Omental fat pad (tissue), 4 donors: ENCODE measurements at places on chromosomes 2 and 18.
A peak's percentile ranks its signal among the peaks of the same experiment; 100 is the strongest.

GRCh38 chr18:35749701-35750100 lies 168.2 kb downstream of the GALNT1 start:
- DNase-seq: no peak

- no peak for DNase-seq
Measured at GRCh38 chr2:144281476-144281875, 238.4 kb downstream of the ZEB2 start.

- no peak for DNase-seq
Measured at GRCh38 chr2:40213071-40213470, 238.8 kb downstream of the SLC8A1 start.

- DNase-seq: no peak
Measured at GRCh38 chr2:195458936-195459335, 198.1 kb upstream of the SLC39A10 start.

- no peak for DNase-seq
Measured at GRCh38 chr2:231449503-231450054, 14.7 kb downstream of the NCL start.

DNA sequence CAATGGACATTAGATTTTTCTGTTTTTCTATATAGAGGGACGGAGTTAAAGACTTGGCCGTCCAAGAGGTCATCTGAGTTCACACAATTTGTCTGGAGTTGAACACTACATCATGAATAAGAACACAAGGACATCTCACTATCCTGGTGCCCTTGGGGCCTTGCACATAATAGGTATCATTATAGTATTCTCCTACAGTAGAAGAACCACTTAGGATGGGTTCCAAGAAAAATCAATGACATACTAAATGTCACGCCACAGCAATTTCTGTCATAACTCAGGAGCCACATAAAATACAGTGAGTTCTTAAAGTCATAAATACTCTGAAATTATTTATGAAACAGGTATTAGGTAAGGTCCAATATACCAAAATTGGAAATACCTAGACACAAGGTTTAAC lies 154.4 kb downstream of the NCKAP5 start:
- DNase-seq: no peak

- DNase-seq: no peak
Measured at GRCh38 chr18:519019-519879, 18.7 kb upstream of the COLEC12 start.

DNA sequence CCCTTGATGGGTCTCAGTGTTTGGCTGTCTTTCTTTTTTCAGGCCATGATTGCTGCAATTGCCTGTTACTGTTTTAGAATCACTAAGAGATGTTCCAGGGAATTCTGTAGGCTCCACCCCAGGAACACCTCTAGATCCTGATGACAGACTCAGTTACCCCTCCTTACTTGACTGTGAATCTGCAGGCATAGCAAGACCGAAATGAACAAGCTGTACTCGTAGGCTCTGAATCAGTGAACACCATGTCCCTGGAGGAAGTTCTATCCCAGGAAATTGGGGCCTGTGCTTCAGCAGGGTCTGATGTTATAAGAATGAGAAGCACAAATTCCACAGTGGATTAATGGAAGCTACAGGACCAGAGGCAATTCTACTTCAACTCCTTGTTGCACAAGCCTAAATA lies 148.6 kb downstream of the COPS8 start:
- no peak for DNase-seq

- no peak for DNase-seq
Measured at GRCh38 chr2:43454791-43455190, 141.0 kb downstream of the THADA start.

DNA sequence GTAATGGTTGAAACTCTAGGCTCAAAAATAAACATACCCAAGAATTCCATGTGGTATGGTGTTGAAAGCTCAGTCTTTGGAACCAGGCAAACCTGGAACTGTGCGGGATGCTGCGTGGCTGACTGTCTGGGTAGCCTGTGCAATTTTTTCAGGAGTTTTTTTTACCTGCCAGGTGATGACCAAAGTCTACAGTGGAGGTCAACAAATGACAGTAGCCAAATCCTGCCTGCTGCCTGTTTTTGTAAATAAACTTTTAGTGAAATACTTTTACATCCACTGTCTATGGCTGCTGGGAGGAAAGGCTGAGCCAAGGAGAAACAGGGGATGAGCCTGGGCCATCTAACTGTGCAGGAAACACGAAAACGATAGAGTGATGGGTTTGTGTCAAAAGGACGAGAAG lies 240.6 kb downstream of the PIEZO2 start:
- DNase-seq: no peak

DNA sequence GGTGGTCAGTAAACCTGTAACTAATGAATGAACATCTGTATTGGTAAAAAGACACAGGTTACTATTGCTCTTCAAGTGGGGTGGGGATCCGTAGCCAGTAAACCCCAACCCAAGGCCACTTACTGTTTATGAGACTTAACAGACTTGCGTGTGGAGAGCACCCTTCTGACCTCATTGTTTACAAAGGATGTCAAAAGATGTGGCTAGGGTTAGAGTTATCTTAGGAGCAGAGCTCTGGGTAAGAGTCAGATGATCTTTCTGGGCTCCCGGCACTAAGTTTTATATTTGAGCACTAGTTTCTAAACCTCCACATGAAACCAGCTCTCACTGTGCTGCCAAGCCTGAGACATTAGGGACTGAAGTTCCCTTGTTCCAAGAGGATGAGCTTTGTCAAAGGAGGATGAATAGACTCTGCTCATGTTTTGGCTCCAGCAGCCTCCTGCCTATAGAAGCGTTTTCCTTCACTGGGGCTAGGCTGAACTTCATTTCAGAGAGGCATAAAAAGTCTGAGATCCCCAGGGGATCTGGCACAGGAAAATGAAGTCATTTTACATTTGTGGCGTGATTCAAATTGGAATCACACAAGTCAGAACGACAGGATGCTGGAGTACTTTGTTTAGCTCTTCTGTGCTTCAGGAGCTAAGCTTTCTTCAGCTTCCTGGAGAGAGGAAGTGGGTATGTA lies 403.1 kb upstream of the TRIB2 start:
- no peak for DNase-seq

GRCh38 chr2:124248386-124248785 lies 223.3 kb downstream of the CNTNAP5 start:
- DNase-seq: no peak

DNA sequence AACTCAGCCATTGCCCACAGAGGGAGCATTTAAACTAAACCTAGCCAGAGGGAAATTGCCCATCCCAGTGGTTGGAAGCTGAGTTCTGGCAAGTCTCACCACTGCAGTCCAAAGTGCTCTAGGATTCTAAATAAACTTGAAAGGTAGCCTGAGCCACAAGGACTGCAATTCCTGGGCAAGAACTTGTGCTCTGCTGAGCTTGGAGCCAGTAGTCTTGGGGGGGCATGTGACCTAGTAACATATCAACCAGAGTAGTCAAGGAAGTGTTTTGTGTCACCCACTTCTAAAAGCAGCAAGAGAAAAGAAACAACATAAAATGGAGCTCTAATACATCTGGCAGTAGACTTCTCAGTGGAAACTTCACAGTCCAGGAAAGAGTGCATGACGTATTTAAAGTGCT lies 167.0 kb downstream of the PTH2R start:
- DNase-seq: no peak

DNA sequence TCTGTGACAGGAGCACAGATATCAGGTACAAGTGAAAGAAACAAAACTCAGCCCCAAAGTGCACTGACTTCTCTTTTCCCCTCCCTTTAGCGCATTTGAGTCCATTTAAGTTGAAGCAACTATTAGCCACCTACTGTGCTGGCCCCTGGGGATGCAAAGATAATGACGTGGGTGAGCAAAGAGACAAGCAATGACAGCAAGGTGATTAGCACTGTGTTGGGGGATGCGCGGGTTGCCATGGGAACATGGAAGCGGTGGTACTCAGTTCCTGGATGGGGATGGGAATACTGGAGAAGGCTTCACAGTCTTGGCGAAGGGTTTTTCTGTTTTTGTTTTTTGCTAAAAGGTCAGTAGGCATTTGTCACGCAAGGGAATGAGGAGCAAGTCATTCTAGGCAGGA lies 205.8 kb downstream of the LDLRAD4 start:
- DNase-seq: no peak

- DNase-seq: no peak
Measured at GRCh38 chr2:176584333-176584732, 315.1 kb downstream of the MTX2 start.

- DNase-seq: no peak
Measured at GRCh38 chr2:53362934-53363333, 404.7 kb upstream of the CHAC2 start.

DNA sequence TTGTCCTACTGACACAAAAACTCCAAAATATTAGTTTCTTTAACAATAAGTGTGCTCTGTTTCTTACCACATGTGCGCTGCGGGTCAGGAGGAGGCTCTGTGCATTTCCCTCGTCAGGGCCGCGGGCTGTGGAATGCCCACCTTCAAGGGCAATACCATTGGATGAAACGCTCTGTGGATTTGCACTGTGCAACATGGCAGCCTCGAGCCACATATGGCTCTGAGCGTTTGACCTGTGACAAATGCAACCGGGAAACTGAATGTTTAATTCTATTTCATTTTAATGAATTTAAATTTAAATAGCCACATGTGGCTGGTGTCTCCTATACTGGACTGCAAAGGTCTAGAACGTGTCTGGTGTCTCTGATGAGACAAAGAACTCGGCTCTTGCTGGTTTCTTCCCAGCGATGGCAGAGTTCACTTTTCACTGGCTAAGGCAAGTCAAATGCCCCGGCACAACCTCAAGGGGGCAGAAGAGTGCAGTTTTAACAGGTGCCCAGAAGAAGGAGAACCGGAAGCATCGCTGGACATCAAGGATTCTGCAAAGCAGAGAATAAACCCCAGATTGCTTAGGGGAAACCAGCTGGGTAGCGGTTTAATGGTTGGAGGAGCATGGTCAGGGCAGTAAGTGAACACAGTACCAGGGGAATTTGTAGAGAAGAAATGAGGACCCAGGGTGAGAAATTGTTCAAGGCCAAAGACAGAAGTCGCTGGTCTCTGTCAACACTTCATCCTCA lies 37.0 kb upstream of the TMEM18 start:
- DNase-seq: no peak

DNA sequence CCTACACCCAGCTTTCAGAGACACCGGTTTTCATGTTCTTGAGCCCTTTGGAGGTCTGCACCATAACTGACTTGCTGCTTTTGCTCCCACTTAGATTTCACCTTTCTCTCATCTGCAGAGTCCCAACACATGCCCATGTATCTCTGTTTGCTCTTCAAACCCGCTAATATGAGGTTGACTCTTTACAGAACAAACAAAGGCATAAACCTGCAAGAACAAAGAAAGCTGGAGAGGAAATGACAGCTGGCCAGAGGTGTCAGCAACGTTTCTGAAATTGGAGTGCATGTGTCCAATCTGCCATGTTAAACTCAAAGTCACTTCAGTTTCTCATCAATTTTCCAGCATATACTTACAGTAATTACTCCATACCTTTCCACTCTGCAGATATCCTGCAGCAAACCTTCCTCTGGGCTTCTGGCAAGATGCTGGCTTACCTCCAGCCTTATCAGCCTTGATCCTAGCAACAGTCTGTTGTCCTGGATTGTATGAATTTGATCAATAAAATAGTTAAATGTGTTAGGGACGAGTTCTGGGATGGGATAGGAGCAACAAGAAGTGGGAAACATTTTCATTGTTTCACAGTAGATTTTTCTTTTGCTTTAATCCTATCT lies 157.4 kb downstream of the FHOD3 start:
- no peak for DNase-seq

DNA sequence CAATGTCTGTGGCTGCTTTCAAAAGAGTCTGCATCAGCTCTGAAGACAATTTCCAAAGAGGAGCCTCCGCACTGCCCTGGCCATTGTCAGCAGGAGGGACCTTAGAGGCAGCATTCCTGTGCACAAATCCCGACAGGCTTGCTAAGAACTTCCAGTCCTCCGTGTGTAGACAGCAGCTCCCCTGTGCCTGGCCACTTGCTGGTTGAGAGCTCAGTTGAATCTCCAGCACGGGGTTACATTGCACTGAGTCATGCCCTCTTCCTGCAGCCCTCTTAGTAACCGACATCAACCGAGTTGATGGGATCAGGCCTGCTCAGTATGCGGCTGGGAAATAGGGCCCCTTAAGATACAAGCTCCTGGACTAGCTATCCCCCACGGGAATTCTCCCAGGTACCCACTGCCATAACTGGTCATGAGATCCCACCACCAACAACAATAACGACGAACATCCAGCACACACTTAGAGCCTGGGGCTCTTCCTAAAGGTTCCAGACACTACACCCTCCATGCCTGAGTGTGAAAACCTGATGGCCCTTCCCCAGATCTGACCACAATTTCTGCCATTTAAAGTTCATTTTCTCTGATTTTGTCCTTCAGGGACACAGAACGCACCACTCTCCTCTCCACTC lies 12.0 kb downstream of the ATP6V1B1 start:
- DNase-seq: no peak

GRCh38 chr2:215845839-215846586 lies 167.3 kb downstream of the MREG start:
- no peak for DNase-seq

- DNase-seq: no peak
Measured at GRCh38 chr18:12060182-12060870, 33.3 kb upstream of the ANKRD62 start.

DNA sequence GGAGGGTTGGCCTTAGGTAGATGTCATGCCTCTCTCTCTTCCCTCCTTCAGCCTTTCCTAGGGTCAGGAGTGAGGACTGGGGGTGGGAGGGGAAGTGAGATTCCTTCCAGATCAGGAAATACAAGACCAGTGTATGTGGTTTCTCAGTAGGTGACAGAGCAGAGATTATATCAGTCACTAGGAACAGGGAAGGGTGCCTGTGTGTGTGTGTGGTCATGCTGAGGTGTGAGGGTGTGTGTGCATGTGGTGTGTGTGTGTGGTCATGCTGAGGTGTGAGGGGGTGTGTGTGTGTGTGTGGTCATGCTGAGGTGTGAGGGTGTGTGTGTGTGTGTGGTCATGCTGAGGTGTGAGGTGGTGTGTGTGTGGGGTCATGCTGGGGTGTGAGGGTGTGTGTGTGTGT lies 259.8 kb downstream of the LOXHD1 start:
- DNase-seq: no peak

GRCh38 chr2:10028988-10029874 lies 14.1 kb upstream of the KLF11 start:
- DNase-seq: no peak

GRCh38 chr2:217363470-217363869 lies 503.6 kb upstream of the TNP1 start:
- DNase-seq: no peak

GRCh38 chr2:161165811-161166210 lies 5.6 kb downstream of the TANK start:
- DNase-seq: no peak

GRCh38 chr2:220499225-220499624 lies 871.8 kb downstream of the SLC4A3 start:
- DNase-seq: peak; percentile 24

- no peak for DNase-seq
Measured at GRCh38 chr18:24212939-24213338, 74.1 kb downstream of the CABYR start.

GRCh38 chr2:239691720-239692119 lies 290.9 kb upstream of the HDAC4 start:
- DNase-seq: no peak

GRCh38 chr2:241645056-241645914 lies 7.8 kb downstream of the ATG4B start:
- DNase-seq: no peak

- no peak for DNase-seq
Measured at GRCh38 chr2:206232287-206233035, 42.0 kb upstream of the ZDBF2 start.

- DNase-seq: no peak
Measured at GRCh38 chr2:169513926-169514325, 4.4 kb downstream of the KLHL41 start.

GRCh38 chr2:197159661-197160211 lies 150.8 kb downstream of the ANKRD44 start:
- DNase-seq: no peak
